ENCODE measurements at places on chromosomes 3 and 15.

DNA sequence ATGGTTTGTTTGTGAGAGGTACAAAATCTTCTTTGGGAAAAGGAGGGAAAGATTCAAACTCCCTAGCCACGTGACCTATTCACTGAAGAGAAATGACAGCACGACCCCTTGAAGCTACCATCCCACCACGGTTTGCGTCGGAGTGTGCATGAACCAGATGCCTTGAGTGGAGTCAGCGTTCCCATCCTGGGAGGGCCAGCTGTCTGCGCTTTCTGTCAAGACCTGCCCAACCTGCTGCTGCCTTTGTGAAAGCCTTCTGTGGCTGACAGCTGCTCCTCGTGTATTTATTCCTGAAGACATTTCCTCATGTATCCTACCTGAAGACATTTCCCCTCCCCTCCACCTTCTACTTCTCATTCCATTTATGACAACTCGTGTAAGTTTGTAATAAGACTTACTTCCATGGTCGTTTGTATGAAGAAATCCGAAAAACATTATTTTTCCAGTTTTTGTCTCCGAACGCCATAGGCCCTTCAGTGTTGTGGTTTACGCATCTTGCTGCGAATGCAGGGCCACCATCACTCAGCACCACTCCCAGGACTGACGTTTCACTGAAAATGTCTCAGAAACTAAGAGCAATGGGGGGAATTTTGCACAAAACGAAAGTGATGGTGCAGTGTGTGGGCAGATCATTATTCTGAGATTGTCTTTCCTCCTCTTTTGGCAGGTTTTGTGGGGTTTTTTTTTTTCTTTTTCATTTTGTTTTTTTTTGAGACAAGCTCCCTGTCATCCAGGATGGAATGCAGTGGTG is 18.9 kb downstream of the EBLN2 start:
- DNase-seq = no peak

- DNase-seq = no peak
These were observed 84.9 kb downstream of the LRIG1 start for GRCh38 chr3:66415867-66416428.

- DNase-seq = peak; percentile 74
These were observed 1.2 kb upstream of the LCTL start for GRCh38 chr15:66566963-66567531.

- no peak for DNase-seq
These were observed 267.8 kb downstream of the ADAMTS17 start for GRCh38 chr15:100073982-100074381.

GRCh38 chr3:59730591-59730990 is 680.8 kb upstream of the CFAP20DC start:
- DNase-seq = no peak

- DNase-seq = peak; percentile 91
These were observed 79.6 kb downstream of the TP63 start for GRCh38 chr3:189710620-189711402.

- no peak for DNase-seq
These were observed 36.0 kb upstream of the TIMP4 start for GRCh38 chr3:12194669-12195161.

GRCh38 chr3:146883288-146883687 is 278.1 kb upstream of the PLSCR5 start:
- no peak for DNase-seq

- DNase-seq = no peak
These were observed 21.3 kb upstream of the LRRC58 start for GRCh38 chr3:120370463-120370862.

DNA sequence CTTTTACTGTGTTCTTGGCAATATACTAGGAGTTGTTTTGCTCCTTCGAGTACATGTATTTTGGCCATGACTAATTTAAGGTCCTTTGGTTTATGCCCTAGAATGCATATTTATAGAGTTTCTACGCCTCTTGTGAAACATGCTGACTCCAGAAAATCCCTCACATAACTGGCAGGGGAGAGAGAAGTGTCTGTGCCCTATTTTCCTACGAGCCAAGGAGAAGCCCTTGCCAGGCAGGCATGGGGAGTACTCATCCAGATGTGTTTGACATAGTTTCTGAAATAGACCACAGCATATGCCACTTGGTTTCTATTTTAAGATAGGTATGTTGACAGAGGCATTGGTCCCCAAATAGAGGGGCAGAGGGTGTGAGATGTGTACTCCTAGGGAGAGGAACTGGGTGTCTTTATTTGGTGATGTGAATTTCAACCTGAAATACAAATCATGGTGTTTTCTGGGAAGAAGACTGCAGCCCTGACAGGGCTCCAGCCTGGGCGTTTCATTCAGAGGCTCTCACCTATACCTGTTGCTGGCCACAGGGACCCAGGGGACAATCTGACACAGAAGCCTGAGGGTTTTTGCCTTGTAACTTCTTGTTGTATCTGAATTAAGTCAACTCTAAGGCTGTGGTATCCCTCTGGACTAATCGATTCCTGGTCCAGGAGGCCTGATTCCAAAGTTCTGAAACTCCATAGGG is 267.8 kb upstream of the C2CD4B start:
- peak; percentile 35 for DNase-seq

DNA sequence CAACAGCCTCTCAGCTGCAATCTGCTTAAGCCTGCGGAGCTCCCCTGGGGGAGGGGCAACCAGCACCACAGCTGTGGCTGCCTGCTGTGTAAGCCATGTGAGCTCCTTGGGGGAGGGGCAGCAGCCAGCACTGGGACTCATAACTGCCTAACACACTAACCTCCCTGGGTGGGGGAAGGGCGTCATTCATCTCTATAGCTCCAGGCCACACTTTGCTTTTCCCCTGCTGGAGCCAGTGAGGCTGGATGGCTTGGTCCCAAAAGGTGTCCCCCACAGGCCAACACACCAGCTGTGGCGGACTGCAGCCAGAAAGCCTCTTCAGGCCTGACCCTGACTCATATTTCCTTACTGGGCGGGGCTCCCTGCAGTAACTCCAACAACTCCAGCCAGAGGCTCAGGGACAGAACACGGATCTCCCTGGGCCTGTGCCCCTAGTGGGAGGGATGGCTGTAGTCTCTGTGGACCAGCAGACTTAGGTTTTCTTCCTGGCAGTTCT is 129.8 kb downstream of the PPM1L start:
- no peak for DNase-seq
